ENCODE measurements at places on chromosomes 1 and 21.

DNA sequence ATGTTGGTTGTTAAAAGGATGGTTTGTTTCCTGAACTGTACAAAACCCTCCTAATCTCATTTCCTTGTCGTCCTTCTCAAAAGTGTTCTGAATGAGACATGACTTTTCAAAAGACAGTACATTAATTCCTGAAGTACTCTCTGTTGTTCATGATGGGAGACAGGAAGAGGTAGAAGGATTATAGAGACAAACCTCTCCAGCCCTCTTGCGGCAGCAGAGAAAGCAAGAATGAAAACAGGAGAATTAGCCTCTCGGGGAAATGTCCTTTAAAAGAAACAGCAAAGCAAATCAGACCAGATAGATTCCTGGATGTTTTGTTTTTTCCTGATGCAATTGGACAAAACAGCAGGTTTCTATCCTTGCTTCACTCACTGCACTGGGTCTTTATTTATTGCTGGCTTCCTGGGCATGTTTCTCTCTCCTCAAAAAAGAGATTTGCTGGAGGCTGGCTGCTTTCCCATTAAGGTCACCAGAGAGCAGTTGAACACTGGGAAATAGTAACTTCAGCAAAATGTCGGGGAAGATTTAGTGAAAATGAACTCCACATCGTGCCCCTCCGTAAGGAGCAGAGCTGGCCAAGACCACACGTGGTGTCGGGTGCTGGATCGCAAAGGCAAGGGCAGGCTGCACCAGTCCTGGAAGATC, 145.8 kb upstream of the SYT6 start:
- DNase-seq = no peak

DNA sequence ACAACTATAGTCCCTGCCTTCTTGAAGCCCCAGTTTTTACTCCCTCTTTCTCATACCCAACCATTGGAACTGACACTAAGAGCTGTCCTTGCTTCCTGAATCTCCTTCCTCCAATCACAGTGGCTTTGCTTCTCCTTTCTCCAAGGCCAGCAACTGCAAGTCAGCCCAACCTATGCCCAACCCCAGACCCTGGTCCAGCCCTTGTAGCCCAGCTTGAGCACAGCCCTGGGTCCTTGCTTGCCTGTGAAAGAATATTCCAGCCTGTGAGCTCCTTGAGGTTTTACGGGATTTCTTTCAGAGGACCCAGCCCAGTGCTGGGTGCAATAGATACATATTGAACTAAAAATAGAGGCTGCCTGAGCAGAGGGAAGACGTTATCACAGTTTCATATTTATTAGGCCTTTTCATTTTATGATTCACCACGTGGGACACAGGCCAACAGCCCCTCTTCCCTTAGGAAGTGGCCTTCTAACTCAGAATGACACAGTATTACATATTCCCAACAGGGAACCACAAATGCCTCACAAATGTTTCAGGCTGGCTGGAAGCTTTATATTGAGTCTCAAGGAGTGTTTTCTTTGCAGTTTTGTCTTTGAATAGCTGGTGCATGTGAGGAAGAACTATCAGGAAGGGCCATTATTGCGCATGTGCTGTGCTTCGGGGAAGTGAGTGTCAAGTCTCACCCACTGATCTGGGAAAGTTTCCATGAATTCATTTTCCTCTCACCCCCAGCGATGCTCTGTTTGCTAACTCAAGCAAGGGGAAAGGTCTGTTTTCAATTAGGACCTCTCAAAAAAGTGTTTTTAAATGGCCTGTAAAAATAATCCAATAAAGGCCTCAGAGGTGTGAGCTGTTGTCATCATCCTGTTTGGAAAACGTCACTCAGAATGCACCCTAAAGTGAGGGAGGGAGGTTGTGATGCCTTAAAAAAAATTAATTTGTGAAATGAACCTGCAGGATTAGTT, 92.3 kb upstream of the NFIA start:
- DNase-seq = peak; percentile 83

GRCh38 chr1:42480921-42481320, 17.8 kb downstream of the CCDC30 start:
- peak; percentile 25 for DNase-seq

DNA sequence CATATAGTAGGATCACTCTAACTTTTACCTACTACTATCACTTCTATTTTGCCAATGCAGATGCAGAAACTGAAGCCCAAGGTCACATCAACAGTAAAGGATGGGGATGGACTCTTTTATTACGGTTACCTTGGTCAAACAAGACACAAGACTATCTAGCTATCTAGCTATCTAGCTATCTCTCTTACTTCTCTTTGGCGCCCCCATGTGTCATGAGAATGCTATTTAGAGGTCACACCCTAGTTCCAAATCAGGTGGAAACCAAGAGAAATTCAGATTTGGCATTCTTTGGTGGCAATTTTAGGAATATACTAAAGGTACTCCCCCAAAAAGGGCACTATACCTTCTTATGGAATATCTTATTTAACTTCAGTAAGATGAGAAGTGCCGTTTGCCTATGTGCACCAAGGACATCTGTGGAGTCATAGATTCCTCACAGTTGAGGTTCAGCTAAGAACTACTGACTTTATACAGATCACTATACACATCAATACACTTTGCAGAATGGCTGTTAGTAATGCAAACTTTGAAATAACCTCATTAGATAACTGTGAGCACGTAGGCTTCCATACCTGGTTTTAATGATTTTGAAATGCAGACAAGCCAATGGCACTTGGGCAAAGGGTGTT, 6.7 kb downstream of the ZNF648 start:
- DNase-seq = no peak

DNA sequence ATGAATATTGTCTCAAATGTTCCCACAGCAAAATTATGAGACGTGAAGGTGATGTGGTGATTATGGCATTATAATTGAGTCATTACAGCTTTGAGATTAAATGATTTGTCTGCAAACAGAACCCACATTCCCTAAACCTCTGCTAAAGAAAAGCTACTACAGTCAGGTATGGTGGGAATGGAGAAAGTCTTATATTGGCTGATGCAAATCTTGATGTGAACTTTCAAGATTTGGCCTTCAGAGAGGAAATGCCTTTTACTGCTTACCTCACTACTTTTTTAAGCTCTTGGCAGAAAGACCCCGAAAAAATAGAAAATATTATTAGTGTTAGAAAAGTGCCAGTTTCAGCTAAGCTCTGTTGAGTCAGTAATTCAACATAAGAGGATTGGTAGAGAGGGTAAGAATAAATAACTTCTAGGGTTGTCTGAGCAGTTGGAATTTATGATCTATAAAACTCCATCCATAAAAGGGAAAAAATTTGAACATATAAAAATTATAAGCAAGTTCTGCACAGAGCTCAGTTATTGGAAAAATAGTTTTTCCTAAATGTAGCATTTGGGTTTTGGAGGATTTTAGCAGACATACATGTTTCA, 47.8 kb upstream of the RGS5 start:
- DNase-seq = no peak

DNA sequence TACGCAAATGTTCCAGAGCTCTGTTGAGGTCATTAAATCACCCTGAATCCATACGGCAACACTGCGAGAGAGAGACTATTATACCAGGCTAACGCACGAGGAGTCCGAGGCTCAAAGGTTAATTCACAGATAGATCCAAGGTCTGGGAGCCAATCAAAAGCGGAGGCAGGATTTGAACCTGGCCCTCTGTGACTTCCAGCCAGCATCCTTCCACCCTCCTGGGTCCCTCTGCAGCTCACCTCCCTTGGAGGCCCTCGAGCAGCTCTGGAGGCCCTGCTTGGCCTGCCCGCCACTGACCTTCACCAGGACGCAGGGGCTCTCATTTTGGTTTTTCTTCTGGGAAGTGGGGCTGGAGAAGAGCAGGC, 42.1 kb downstream of the KIAA1614 start:
- no peak for DNase-seq
